ENCODE measurements at places on chromosomes 2 and 18.

GRCh38 chr2:120486946-120487345 lies 141.0 kb downstream of the INHBB start:
- DNase-seq = no peak

DNA sequence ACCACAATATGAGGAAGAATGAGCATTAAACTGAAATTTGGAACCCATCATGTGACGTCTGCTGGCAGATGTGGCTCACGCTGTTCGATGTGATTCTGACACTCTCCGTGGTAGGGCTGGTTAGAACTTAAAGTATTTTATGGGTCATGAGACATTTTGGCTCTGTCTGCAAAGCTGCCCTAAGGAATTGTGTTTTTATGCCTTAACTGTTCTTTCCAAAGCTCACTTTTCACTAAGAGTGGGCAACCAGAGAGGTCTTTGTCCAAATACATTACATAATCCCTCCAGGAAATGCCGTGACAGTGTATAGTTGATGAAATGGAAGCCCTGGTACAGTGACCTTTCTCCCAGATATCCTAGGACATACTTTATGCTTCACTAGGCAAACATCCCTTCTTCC lies 119.1 kb downstream of the AQP4 start:
- no peak for DNase-seq

- DNase-seq = no peak
These were observed 25.5 kb downstream of the CRACDL start for GRCh38 chr2:98910349-98911125.

DNA sequence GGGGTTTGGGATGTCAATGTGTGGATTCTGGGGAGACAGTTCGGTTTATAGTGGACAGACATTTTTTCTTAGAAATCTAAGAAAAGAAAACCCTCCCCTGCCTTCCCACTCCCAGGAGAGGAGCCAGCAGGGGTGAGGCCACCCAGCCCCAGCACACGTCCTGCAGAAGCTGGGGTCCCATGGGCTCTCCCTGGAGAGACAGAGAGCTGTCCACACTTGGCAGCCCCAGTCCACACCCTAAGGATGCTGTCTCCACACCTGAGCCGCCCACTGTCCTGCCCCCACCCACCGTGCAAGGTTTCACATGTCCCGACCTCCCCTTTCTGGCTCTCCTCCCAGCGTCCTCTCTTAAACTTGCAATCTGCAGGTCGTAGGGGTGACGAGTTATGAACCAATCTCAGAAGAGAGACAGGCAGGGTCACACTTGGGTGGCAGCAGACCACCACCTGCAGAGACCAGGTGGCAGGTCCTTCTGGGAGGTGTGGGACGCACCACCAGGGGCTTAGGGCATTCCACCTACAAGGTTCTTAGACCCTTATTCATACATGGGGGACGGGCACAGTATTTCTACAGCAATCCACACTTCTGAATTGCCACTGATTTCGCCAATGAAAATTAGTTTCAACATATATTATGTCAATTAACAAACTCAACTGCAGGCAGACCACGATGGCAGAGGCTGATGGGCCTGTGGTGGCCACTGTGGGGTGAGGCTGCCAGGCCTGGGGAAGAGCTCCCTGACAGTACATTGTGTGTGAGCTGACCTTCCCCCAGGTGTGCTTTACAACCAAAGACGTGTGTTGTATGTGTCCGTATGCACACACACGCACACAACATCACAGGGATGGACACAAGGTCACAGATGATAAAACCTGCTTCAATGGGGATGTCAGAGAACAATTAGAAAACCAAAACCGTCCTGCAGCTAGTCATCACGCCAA lies 158.5 kb downstream of the TPO start:
- no peak for DNase-seq

DNA sequence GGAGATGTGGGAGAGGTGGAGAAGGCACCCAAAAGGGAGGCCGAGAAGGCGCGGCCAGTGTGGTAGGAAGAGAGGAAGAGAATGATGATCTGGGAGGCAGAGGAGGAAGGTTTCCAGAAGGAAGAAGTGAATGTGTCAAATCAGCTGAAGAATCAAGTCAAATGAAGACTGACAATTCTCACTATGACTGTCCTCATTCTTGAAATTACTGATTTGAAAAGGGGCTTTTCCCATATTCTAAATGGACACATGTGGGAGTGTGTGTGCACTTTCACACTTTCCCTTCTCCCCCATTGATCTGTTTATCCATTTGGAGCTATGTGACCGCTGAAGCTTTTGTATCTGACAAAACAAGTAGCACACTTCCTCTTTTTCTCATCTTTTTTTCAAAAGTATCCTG lies 6.1 kb downstream of the AFF3 start:
- DNase-seq = no peak

GRCh38 chr2:237355701-237356100 lies 58.3 kb downstream of the COL6A3 start:
- no peak for DNase-seq

DNA sequence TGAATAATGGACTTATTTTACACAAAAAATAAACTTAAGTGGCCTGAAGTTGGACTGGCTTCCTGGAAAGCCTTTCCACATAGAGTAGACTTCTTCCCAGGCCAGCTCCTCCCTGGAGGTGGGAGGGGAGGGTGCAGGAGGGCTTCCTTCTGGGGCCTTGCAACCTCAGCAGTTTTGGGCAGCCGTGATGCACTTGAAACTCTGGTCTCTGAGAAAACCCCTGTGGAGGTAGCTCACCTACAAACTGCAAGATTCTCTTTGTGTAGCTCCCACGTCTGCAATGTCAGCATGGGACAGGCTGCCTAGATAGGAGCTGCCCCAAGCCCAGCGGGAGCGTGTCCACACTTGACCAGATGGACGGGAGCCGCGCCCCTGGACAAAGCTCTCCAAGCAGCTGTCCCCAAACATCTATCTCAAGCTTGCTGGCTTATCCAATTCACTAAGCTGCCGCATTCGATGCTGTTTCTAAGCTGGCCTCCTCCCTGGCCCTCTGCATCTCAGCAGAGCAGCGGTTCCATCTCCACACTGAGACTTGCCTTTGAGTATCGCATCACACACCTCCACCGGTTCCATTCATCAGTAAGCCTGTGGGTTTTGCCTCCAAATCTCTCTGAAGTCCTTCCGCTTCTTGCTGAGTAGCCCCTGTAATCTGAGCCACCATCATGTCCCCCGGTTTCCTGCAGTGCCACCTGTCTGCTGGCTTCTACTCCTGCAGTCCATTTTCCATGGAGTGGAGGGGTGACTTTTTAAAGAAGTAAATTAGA lies 1.6 kb upstream of the LPIN1 start:
- DNase-seq = peak; percentile 73

- no peak for DNase-seq
These were observed 482.0 kb upstream of the LRRTM1 start for GRCh38 chr2:80786584-80786983.

- peak; percentile 2 for DNase-seq
These were observed 766 bp downstream of the MFF start for GRCh38 chr2:227325839-227326195.

GRCh38 chr2:196149948-196150347 lies 21.4 kb downstream of the STK17B start:
- peak; percentile 69 for DNase-seq

GRCh38 chr2:25367296-25367695 lies 25.6 kb upstream of the DNMT3A start:
- DNase-seq = no peak

- no peak for DNase-seq
These were observed 70.6 kb downstream of the IRS1 start for GRCh38 chr2:226728996-226729395.

DNA sequence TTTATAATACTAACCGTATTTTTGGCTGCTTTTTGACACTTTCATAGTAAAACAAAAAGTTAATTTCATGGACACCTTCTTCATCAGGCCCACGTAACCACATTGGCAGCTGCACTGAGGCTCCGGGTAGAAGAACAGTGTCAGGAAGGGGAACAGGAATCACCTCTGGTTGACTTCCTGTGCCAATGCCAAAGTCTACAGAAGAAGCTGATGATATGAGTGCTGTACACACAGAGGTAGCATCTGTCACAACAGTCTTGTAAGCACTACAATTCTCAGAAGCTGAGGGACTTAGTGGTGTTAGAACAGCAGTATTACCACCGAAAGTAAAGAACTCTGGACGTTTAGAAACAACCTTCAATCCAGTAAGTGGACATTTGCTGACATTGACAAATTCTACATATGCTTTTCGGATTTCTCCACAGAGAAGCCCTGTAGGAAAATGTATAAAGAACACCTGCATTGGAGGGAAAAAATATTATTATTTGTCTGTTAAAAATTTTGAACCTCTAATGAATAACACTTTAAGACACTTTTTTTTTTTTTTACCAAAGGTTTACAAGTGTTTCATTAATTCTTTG lies 85.3 kb downstream of the TRAPPC8 start:
- DNase-seq = peak; percentile 71

DNA sequence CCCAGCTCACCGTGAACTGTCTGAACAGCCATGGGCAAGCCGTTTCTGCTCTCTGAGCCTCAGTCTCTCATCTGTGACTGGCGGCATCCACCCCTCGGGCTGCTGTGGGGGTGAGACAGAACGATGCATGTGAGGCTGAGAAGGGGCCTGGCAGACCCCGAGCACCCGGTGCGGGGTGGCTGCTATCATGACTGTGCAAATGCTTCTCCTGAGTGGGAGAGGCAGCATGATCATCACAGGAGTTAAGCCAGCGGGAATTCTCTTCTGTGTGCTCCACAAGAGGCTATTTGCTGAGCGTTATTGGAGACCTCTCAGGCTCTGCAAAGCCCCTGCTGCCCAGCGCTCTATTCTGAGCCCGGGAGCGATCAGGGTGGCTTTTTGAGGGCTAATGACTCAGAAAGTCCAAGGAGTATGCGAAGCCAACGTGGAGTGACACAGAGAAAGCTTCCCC lies 45.8 kb upstream of the ID2 start:
- DNase-seq = no peak

- DNase-seq = no peak
These were observed 55.2 kb upstream of the STON1 start for GRCh38 chr2:48474574-48475298.

- no peak for DNase-seq
These were observed 26.3 kb upstream of the EPG5 start for GRCh38 chr18:45993438-45993837.

- no peak for DNase-seq
These were observed 51.2 kb downstream of the BIN1 start for GRCh38 chr2:127055786-127056076.

All from Kasumi-1 (cell line).